ENCODE measurements at places on chromosomes 5 and 9. TPM values are rescaled to one million over a fixed set of nuclear protein-coding genes. Genes with fewer than 3 reads are reported as not detected.

GRCh38 chr9:108445431-108446071, 410.2 kb downstream of the ACTL7B start:
- no peak for DNase-seq

GRCh38 chr5:77957-78804, 13.8 kb upstream of the PLEKHG4B start:
- DNase-seq = no peak

GRCh38 chr9:133054194-133054890, 7.4 kb upstream of the CEL start:
- no peak for DNase-seq

DNA sequence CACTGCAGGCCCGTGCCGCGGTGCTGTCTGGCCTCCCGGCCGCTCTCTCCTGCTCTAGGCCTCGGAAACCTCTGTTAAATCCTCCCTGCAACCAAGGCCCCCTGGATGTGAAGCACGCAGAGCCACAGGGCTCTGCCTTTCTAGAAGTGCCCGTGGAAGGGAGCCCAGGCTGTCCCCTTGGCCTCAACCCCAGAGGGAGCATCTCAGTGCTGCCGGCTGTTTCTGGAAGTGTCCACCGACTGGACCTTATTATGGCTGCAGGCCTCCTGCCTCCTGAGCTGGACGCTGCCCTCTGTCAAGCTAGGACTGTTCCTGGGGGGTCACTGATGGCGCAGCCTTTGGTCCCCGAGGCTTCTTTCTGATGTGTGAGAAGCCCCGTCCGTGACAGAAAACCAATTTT, 40.4 kb upstream of the PHYKPL start:
- DNase-seq = no peak

DNA sequence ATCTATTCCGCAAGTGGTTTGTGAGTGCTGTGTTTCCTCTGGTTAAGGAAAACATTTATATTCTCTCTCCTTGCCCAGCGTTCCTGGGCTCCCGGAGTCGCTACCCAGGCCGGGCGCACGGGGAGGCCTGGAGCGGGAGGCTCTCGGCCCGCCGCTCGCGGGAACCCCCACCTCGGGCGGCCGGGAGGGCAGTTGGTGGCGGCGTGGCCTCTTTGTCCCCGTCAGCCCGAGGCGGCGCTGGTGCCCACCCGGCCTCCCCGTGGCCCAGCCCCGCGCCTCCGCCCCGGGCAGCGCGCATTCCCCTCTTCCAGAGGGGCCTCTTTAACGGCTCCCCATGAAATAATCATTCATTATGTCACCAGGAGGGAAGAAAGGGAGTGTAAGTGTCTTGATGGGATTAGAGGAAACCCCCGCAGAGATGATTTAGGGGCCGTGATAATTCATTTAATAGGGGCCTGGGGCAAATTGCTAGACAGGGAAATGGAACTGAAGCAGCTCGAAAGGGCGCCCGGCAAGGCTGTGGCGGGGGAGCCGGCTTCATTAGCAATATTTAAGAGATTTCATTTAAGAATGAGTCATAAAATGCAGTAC, 181.9 kb upstream of the TBCA start:
- no peak for DNase-seq

DNA sequence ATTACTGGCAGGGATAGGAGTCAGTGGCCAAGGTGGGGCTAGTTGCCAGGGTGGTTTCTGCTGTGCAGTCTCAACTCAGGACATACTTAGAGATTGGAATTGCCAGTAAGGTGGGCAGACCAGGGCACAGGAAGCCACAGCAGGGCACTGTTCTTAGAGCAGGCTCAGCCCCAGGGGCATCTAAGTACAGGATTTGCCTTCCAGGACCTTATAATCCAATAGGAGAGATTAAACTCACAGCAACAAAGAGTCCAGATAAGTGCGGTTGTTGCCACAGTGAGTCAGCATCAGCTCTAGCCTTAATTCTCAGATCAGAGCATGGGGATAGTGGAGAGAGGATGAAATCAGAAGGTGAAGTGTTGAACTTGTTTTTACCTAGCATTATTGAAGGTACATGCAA, 265.8 kb upstream of the TRPC7 start:
- DNase-seq = no peak

DNA sequence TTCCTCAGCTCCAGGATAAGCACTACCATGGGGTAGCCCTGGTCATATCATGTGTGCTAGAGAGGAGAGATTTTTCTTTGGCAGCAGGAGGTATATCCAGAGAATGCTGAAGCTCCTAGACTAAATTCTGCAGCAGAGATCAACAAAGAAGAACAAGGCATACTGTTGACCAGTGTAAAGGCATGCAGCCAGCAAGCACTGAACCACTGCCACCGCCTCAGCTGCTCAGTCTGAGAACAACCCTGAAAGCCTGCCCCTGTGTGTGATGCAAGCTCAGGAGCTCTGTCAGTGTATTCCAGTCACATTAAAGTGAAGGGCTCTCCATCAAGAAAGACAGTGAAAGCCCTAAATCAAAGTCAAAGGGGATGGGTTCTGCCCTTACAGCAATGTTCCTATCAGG, 439.5 kb upstream of the CD180 start:
- DNase-seq = no peak

- no peak for DNase-seq
Measured at GRCh38 chr5:137572042-137572695, 73.0 kb upstream of the SPOCK1 start.

GRCh38 chr5:73394610-73395009, 54.0 kb downstream of the FOXD1 start:
- no peak for DNase-seq

The RGS3 gene
- 65.3 TPM for polyA plus RNA-seq

The PAM gene
- 161 TPM for polyA plus RNA-seq

The TCF7 gene
- 15.4 TPM for polyA plus RNA-seq
